ENCODE measurements at places on chromosomes 1 and 21.

GRCh38 chr1:85544689-85545215 is 35.8 kb upstream of the CCN1 start:
- DNase-seq, result no peak

DNA sequence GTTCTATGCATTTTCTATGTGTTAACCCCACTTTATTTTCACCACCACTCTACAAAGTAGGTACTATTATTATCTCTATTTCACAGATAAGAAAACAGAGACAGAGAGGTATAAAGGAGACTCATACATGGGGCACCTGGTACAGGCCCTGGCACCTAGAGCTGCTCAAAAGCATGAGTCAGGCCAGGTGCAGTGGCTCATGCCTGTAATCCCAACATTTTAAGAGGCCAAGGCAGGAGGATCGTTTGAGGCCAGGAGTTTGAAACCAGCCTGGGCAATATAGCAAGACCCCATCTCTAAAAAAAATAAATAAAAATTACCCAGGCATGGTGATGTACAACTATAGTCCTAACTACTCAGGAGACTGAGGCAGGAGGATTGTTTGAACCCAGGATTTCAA is 35.8 kb downstream of the GLIS1 start:
- DNase-seq, result no peak

GRCh38 chr1:182386980-182387379 is 4.6 kb downstream of the GLUL start:
- no peak for DNase-seq

DNA sequence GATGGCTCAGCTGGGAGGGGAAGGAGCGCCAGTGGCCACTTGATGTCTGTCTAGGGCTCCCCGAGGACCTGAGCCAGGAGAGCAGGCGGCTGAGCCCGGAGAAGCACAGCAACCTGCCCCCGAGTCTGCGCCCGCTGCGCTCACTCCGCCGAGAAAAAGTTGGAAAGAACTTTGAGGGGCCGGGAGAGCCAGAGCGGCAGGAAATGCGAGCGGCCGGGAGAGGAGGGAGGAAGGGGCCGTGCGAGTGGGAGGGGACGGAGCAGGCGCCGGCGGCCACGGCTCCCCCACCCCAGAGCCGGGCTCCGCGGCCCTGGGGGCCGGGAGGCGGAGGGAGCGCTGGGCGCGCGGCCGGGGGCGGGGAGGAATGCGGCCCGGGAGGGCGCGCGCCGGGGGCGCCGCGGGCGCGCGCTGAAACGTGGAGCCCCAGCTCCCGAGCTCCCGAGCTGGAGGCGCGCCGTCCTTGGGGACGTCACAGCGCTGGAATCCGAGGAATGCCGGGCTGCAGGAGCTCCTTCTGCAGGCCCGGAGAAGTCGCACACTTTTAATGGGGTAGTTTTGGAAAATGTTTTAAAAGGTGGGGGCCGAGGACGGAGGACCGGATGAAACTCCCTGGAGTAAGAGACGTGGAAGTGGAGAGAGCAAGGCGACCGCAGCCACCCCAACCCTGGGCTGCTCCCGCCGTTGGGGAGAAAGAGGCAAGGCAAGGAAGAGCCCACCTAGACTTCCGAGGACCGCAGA is at the start of gene PTPN14:
PTPN14 (minus strand) TSS at position 167 of the 738 bp plus-strand sequence. CDS start 86,799 bp downstream, outside the sequence.
- peak; percentile 93 for DNase-seq

- DNase-seq, result no peak
These were observed 153.0 kb downstream of the USH2A start for GRCh38 chr1:216270086-216270773.

Data from NCI-H446 (cell line).